Endothelial cell of coronary artery (primary cell): ENCODE measurements at places on chromosomes 5 and 9. TPM values are rescaled to one million over a fixed set of nuclear protein-coding genes. Genes with fewer than 3 reads are reported as not detected.

Gene C9
- total RNA-seq, result 0.27 TPM in 1 of 2 replicates, not detected in the other

Gene DND1
- total RNA-seq, result 0.09 and 0.19 TPM in 2 replicates

Gene PLPP7
- total RNA-seq, result 0.90 and 3.3 TPM in 2 replicates

Gene STRBP
- total RNA-seq, result 10.7 and 11.7 TPM in 2 replicates

Gene SPATA31D4
- total RNA-seq, result not detected in 2 replicates

Gene PCDHA13
- total RNA-seq, result 0.09 and 0.19 TPM in 2 replicates

Gene CMYA5
- under 0.01 TPM in 2 replicates for total RNA-seq

Gene SH3PXD2B
- 19.5 and 21.9 TPM in 2 replicates for total RNA-seq

Gene COL15A1
- under 0.01 TPM in 1 of 2 replicates, not detected in the other for total RNA-seq

Gene LURAP1L
- total RNA-seq, result 3.9 and 4.5 TPM in 2 replicates

Gene FAM240B
- total RNA-seq, result not detected in 2 replicates

Gene SLC25A48
- not detected in 2 replicates for total RNA-seq

Gene PAEP
- total RNA-seq, result not detected in 2 replicates

Gene CCDC183
- under 0.01 and 1.1 TPM in 2 replicates for total RNA-seq

Gene DNAI1
- total RNA-seq, result 0.45 TPM in 1 of 2 replicates, not detected in the other

Gene VCAN
- total RNA-seq, result 9.6 and 219 TPM in 2 replicates

Gene NME5
- 1.2 and 1.5 TPM in 2 replicates for total RNA-seq

Gene COL5A1
- 67.9 and 185 TPM in 2 replicates for total RNA-seq

Gene KIF20A
- 24.5 and 60.4 TPM in 2 replicates for total RNA-seq

Gene IGFBPL1
- not detected in 2 replicates for total RNA-seq

Gene ZDHHC11B
- not detected in 2 replicates for total RNA-seq

Gene ZBTB6
- 10.9 and 11.9 TPM in 2 replicates for total RNA-seq

Gene SLC22A4
- total RNA-seq, result 3.7 and 7.9 TPM in 2 replicates

Gene ACOT12
- total RNA-seq, result not detected in 2 replicates

Gene SV2C
- total RNA-seq, result not detected in 2 replicates
